MCF 10A (cell line): ENCODE measurements at places on chromosomes 3 and 15. TPM values are rescaled to one million over a fixed set of nuclear protein-coding genes. Genes with fewer than 3 reads are reported as not detected.
A peak's percentile ranks its signal among the peaks of the same experiment; 100 is the strongest.

DNA sequence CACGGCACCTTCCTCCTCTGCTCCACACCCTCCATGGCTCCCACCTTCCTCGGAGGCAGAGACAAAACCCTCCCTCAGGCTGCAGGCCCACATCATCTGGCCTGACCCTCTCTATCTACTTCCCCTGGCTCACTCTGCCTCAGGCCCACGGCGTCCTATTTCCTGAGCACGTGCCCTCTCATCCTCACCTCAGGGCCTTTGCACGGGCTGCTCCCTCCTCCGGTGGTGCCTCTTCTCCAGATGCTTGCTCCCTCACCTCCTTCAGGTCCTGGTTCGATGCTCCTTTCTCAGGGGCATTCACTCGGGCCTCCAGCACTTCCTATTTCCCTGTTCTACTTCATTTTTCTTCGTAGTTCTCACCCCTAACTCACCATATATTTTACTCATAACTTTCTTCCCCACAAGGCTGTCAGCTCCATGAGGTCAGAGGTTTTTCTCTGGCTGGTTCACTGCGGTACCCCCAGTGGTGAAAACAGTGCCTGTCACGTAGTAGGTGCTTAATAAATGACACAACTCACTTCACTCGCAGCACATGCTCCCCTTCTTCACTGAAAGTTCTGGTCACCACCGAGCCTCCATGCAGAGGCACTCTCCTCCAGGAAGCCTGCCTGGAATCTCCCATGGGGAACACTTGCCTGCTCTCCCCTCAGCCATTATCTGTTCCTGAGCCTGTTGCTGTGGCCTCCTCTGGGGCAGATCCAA lies 130.7 kb downstream of the WNT7A start:
- no peak for DNase-seq

Gene PARP9
- total RNA-seq: 6.3 and 11.9 TPM in 2 replicates

GRCh38 chr15:25784876-25785640 lies 78.1 kb downstream of the ATP10A start:
- no peak for DNase-seq

DNA sequence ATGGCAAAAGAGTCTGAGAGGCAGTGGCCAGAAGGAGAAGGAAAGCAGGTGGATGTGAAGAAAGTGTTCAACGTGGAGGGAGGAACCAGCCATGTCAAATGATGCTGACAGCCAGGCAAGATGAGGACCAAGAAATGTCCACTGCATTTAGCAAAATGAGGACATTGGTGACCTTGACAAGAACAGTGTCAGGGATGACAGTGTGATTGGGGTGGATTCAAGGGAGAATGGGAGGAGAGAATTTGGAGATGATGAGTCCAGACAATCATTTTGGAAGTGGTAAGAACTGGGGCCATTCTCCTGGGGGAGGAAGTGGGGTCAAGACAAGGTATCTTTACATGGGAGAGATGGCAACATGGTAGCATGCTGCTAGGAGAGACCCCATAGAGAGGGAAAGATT lies 47.4 kb downstream of the CPN2 start:
- DNase-seq: no peak

Gene DZIP3
- total RNA-seq: 10.1 and 10.3 TPM in 2 replicates

- no peak for DNase-seq
Observed at GRCh38 chr3:89101251-89101650, 6.2 kb upstream of the EPHA3 start.

DNA sequence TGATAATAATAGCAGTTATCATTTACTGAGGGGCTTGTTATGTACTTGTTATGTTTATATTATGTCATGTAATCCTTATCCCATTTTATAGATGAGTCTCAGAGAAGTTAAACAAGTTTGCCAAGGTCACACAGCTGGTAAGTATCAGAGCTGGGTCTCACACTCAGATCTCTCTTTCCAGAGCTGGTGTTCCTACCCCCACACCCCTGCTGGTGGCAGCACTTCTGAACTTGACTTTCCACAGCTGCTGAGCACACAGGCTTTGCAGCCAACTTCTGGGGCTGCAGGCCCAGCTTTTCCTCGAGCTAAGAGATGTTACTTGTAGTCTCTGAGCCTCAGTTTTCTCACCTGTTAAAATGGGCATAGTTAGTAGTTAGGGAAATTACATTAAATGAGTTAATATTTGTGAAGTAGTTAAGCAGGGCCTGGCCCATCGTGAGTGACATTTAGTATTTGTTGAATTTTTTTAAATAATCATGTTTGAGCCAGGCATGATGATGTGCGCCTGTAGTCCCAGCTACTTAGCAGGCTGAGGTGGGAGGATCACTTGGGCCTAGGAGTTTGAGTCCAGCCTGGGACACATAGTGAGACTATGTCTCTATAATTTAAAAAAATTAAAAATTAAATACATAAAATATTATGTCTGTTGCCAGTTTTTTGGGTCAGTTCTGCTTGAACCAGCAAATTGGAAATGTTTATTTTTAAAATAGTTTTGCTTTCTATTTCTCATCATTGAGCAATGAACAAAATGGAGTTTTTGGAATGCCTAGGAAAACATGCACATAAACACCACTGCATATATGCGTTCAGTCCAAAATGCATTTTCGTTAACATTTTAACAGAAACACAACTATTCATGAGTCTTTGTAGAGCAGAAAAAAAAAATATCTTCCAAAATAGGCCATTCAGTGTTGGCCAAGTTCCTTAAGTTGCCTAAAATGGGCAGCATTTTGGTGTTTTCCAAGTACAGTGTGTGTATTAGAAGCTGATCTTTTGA lies 87.3 kb downstream of the SMAD6 start:
- peak; percentile 45 for DNase-seq

DNA sequence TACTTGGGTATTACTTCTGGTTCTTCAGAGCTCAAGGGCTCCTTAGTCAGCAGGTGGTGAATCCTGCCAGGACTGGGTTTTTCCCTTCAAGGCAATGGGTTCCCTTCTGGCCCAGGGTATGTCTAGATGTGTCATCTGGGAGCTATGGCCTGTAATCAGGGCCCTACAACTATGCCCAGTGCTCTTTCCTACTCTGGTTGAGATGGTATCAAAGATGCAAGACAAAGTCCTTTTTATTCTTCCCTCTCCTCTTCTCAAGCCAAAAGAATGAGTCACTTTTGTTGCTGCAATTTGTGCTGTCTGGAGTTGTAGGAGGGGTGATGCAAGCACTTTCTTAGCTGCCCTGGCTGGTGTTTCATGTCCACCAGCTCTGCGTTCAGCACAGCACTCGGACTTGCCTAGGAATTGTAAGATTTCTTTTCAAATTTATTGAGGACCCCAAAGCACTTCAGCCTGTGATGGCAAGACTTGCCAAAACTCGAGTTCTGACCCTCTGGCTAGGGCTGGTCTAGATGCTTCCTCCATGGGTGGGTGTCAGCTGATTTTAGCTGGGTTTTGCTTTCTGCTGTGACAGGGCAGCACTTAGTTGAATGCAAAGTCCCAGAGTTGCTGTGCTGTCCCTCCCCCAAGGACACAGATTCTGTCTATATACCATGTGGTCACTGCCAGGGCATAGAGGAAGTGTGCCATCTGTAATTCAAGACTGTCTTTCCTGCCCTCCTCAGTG lies 129.2 kb upstream of the CBLB start:
- peak; percentile 95 for DNase-seq

- peak; percentile 90 for DNase-seq
Observed at GRCh38 chr3:170811928-170812591, 57.9 kb downstream of the RPL22L1 start.

DNA sequence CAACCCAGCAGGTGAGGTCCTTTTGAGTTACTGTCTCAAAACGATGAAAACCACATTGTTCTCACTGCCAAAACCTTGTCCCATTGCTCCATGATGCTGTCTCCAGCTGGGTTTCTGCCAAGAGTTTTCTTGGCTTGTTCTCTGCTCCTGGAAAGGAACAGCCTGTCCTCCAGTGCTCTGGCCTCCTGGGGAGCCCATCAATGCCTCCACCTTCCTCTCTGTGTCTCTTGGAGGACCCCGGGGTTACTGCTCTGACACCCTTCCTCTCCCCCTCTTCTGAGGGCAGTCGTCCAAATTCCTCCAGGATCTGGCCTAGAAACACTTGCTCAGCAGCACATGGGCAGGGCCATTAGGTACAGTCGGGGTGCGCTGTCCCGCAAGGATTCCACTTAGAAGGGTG lies 63.9 kb upstream of the RGMA start:
- peak; percentile 98 for DNase-seq

DNA sequence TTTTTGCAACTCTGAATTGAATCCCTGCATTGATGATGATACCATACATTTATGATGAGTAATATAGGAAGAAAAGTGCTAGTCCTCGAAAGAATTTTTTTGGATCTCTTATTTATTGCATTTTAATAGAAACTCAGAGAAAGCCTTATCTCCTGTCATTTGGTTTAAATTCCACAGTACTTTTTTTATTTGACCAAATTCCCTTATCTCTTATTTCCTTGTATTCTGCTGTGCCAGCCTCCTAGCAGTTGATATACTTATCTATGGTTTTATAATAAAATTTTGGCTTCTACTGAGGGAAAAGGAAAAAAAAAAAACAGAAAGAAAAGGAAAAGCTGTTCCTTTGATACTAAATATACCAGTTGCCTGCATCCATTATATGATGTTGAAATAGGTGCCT lies 535.1 kb upstream of the NR2F2 start:
- no peak for DNase-seq

DNA sequence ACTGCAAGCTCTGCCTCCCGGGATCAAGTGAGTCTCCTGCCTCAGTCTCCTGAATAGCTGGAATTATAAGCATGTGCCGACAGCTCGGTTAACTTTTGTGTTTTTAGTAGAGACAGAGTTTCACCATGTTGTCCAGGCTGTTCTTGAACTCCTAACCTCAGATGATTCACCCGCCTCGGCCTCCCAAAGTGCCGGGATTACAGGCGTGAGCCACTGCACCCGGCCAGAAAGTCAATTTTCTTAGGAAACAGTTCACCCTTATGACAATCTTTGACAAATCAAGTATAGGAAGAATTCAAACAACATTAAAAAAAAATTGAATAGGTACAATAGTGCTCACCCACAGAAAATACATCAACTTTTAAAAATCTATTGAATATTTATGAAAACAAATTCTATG lies 23.6 kb upstream of the DUT start:
- no peak for DNase-seq

- peak; percentile 88 for DNase-seq
Observed at GRCh38 chr3:141460097-141460704, 26.6 kb upstream of the RASA2 start.

Gene TOPAZ1
- not detected in 2 replicates for total RNA-seq

DNA sequence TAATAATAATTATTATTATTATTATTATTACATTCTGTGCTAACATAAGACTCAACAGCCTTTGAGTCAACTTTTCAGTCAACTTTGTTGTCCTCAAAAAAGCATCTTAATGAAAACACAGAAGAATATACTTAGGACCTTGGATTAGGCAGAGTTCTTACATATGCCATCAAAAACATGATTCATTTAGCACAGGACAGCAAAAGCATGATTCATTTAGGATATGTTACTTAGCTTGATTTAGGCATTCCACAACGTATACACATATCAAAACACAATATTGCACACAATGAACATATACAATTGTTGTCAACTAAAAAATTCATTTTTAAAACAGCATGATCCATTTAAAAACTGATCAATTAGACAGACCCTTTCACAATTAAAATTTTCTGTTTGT lies 213.0 kb downstream of the FMN1 start:
- no peak for DNase-seq

GRCh38 chr3:158109804-158110657 lies at the start of gene RSRC1:
Gene RSRC1 (plus strand): TSS chr3:158110089. CDS start chr3:158122105, 12,016 bp downstream.
- peak; percentile 91 for DNase-seq

DNA sequence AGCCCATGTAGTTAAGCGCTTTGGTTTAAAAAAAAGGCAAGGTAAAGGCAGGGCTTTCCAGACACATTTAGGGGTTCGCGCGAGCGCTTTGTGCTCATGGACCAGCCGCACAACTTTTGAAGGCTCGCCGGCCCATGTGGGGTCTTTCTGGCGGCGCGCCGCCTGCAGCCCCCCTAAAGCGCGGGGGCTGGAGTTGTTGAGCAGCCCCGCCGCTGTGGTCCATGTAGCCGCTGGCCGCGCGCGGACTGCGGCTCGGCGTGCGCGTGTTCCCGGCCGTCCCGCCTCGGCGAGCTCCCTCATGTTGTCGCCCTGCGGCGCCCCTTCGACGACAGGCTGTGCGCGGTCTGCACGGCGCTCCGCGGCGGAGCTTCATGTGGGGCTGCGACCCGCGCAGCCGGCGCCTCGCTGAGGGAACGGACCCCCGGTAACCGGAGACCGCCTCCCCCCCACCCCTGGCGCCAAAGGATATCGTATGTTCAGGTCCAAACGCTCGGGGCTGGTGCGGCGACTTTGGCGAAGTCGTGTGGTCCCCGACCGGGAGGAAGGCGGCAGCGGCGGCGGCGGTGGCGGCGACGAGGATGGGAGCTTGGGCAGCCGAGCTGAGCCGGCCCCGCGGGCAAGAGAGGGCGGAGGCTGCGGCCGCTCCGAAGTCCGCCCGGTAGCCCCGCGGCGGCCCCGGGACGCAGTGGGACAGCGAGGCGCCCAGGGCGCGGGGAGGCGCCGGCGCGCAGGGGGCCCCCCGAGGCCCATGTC lies 927 bp downstream of the SMAD6 start:
- no peak for DNase-seq

Gene SH2D7
- total RNA-seq: not detected in 2 replicates

- DNase-seq: no peak
Observed at GRCh38 chr15:83767741-83768140, 113.8 kb downstream of the ADAMTSL3 start.

DNA sequence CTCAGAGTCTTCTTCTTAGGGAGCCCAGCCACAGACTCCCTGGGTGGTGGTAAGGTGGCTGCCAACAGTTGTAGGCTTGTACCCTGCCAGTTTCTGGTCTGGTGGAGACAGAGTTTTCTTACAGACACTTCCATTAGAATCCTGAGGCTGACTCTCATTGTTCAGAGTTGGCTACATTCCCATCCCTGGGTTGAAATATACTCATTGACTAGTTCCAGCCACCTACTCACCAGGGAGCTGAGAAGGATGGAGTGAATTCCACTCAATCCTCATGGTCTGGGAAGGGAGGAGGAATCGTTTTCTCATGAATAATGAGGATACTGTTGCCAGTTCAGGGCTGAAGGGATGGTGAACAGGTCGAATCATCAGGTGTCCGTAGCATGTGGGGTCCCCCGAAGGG lies 226.5 kb upstream of the PROK2 start:
- no peak for DNase-seq

DNA sequence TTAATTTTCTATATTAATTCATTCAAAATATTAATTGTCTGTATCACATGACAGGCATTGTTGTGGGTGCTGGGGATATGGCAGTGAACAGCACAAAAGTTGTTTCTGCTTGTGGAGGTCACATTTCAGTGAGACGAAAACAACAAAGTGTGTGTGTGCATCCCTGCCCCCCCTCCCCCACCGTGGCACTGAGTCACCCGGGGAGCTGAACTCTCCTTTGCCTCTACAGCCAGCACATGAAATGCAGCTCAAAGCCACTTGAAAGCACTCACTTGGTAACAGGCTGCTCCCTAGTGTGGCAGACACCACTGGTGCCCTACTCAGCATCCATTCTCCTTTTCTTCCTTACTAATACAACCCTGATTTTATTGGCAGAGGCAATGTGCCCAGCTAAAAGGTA lies 16.9 kb upstream of the SCAMP5 start:
- DNase-seq: no peak
